ENCODE measurements at places on chromosomes 6 and 20. TPM values are rescaled to one million over a fixed set of nuclear protein-coding genes. Genes with fewer than 3 reads are reported as not detected.

- DNase-seq: peak; percentile 12
Measured at GRCh38 chr6:117483645-117484016, 1.2 kb downstream of the DCBLD1 start.

DNA sequence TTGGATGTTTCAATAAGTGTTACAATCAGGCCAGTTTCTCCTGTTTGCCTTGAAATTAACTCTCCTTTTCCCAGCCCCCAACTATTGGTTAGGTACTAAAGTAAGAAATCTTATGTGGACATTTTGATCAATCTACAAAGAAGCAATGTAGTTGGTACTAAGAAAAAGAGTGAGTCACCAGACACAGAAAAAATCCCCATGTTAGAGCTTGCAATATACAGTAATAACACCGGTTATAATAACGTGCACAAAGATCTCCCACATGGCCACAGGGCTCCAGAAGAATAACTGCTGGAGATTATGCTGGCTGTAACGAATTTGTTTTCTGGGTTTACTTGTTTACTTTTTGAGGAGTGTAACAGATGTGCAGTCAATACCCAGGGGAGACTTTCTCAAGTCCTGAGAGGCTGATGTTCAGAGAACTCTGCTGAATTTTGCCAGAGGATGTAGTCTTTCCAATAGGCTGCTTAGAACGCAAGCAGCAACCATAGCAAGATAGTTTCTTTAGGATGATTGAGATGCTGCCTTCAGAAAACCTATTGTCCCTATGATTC is 166.2 kb upstream of the SPACA1 start:
- no peak for DNase-seq

- DNase-seq: no peak
Measured at GRCh38 chr6:117346142-117346930, 79.4 kb downstream of the ROS1 start.

DNA sequence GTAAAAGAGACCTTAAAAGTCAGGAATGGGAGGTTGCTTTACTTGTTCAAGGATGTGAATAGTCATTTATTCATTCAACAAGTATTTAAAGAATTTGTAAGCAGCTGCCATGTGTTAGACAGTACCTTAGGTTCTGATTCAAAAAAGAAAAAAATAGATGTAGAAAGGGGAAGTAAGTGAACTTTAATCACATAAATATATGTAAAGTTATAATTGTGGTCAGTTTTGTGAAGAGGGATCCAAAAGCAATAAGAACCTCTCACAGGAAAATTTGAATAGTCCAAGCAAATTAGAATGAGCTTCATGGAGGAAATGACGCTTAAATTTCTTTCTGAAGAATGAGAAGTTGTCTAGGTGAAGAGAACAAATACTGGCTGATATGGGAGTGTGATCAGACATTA is 596.1 kb upstream of the CITED2 start:
- no peak for DNase-seq

DNA sequence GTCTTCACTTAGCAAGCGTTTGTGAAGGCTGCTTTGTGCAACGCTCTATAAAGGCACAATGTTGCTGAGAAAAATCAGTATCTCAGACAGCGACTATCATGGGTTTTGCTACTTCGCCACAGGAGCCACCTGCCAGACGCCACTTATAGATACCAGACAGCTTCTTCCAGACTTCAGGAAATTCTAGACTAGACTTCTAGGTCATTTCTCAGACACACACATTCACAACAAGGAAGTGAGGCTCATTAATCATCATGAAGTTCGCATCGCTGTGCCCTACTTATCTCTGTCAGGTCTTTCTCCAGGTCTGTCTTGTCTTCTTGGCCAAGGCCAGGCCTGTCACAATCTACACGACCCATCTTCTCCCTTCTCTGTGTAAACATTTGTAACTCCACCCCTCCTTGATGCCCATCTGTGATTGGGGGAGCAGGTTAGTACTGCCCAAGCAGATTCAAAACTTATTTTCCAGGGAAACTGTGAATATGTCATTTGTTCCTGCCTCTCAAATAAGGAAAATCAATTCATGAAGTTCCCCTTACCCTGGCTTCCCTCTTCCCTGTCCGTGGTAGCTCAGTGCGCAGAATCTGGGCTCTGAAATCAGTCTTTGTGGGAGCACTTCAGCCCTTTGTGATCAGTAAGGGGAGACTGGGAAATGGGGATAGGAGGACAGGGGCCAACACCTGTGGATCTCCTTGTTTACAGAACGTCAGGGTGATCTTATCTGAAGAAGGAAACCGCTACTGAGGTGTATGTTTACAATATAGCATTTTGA is 115.5 kb downstream of the TNFAIP3 start:
- DNase-seq: no peak

GRCh38 chr6:39377539-39377950 is 55.0 kb upstream of the KCNK16 start:
- peak; percentile 89 for DNase-seq

DNA sequence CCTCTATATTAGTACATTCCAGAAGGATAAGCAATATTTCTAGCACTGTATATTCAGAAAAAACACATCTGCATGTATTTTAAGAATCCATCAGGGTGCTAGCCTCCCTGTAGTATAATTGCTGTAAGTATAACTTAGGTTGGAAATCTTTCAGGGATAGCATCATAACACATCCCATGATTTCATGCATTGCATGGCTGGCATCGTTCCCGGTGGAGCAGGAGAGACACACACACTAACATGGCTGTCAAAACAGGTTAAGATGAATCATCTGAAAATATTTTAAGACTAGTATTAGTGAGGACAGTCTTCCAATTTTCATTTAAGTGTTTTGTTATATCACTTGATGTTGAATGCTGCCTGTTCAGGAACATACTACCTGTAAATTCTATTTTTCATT is 32.1 kb upstream of the CENPW start:
- DNase-seq: peak; percentile 64

DNA sequence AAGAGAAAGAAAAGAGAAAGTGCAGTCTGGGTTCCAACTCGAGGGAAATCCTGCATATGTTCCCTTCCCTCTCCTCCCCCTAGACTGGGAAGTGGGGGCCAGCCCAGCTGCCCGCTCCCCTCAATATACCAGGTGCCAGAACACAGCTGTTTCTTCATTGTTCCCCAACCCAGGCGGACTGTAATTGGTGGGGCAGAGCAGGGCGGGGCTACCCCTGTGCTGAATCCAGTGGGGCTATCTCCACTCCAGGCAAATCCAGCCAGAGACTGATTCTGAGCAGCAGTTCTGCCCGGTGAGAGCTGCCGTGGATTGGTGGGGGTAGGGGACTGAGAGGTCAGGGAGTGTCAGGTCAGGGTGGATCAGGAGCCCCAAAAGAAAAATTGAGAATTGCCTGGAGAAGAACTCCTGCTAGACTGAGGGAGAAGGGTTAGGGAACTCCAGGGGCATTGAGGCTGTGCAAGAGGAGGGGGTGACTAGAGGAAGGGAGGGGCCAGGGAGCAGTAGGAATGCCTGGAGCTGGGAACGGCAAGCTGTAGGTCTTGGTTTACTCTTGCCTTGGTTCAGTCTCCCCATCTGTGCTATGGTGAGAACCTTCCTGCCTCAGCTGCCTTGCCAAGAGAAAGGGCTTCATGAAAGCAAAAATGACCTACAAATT is at the start of gene MYMX:
Gene MYMX, plus strand, starts transcription at position 250 of the 655 bp plus-strand sequence. CDS start 546 bp downstream, outside the sequence.
- peak; percentile 18 for DNase-seq

- DNase-seq: no peak
Measured at GRCh38 chr20:35030136-35030535, 62.5 kb downstream of the TRPC4AP start.

GRCh38 chr20:8215361-8215781 is 83.3 kb downstream of the PLCB1 start:
- DNase-seq: no peak

- no peak for DNase-seq
Measured at GRCh38 chr20:433300-433975, 25.3 kb downstream of the RBCK1 start.

DNA sequence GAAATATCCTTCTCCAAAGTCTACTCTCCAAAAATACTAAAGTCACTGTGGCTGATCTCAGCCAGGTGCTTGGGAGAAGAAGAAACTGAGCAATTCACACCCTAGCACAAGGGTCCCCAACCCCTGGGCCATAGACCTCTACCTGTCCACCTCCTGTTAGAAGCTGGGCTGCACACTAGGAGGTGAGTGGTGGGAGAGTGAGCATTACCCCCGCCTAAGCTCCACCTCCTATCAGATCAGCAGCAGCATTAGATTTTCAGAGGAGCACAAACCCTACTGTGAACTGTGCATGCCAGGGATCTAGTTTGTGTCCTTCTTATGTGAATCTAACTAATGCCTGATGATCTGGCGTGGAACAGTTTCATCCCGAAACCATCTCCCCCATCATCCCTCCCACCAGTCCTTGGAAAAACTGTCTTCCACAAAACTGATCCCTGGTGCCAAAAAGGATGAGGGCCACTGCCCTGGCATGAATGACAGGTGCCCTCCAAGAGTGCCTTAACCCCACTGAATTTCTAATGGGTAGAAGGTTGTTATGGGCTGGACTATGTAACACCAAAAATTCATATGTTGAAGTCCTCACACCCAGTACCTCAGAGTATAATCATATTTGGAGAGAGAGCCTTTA is 109.2 kb upstream of the CDYL start:
- no peak for DNase-seq

DNA sequence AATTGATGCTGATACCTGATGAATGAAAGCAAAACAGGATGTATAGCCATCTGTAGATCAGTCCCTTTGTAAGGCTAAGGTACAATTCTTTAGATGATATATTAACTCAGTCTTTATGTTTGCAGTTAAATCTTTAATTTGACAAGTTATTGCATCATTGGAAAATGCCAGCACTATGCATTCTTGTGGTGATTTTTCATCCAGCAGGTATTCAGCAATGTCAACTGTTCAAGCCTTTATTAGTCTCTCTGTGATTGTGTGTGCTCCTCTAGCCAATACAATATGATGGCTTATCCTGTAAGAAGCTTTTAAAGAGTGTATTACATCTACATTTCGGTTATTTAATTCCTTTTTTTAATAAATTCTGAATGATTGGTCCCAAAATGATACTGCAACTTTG is 34.3 kb downstream of the HLA-DMB start:
- no peak for DNase-seq

- DNase-seq: peak; percentile 12
Measured at GRCh38 chr6:168990019-168990751, 263.5 kb downstream of the THBS2 start.

GRCh38 chr6:108748959-108749358 is 99.3 kb upstream of the ARMC2 start:
- DNase-seq: no peak

- DNase-seq: no peak
Measured at GRCh38 chr6:26202811-26203583, 115.8 kb downstream of the HFE start.

GRCh38 chr6:79735183-79735582 is 104.1 kb downstream of the SH3BGRL2 start:
- DNase-seq: no peak

GRCh38 chr20:45626540-45626939 is 3.0 kb upstream of the WFDC10A start:
- DNase-seq: no peak

- no peak for DNase-seq
Measured at GRCh38 chr20:20731945-20732296, 19.5 kb upstream of the RALGAPA2 start.

GRCh38 chr6:31736768-31737314 is 511 bp upstream of the CLIC1 start:
- no peak for DNase-seq

DNA sequence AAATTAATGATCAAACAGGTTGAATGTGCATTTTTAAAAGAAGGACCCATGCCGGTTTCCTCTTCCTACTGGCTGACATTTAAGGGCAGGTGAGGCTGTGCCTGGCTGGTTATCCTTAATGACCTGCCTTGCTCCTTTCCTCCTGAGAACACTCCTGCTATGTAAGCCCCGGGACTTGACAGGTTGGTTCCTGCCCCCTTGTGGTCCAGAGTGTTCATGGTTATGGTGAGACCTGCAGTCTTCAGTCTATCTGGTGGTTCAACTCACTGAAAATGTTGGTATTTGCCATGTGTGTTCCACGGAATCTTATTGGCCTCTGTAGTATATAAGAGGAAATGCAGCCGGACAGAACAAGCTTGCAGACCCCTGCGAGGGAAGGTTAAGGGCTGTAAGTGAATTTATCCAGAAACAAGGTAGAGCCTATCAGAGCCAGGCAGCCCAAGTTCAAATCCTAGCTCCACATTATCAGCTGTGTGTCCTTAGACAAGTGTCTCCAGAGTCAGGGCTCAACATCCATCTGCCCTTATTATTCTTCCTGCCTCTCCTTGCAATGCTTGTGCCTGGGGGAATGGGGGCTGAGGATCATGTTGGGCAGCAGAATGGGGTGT is 5.2 kb upstream of the BPIFA3 start:
- DNase-seq: no peak

DNA sequence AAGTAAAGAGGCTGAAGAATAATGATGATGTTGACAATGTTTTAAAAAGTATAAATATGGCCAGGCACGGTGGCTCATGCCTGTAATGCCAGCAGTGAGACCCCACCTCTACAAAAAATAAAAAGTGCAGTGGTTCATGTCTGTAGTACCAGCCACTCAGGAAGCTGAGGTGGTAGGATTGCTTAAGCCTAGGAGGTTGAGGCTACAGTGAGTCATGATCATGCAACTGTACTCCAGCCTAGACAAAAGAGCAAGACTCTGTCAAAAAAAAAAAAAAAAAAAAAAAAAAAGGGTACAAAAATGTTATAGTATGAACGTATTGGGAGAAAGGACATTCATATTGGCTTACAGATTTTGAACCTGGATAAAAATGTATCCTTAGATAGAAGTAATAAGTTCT is 543.1 kb upstream of the IRAK1BP1 start:
- DNase-seq: no peak

DNA sequence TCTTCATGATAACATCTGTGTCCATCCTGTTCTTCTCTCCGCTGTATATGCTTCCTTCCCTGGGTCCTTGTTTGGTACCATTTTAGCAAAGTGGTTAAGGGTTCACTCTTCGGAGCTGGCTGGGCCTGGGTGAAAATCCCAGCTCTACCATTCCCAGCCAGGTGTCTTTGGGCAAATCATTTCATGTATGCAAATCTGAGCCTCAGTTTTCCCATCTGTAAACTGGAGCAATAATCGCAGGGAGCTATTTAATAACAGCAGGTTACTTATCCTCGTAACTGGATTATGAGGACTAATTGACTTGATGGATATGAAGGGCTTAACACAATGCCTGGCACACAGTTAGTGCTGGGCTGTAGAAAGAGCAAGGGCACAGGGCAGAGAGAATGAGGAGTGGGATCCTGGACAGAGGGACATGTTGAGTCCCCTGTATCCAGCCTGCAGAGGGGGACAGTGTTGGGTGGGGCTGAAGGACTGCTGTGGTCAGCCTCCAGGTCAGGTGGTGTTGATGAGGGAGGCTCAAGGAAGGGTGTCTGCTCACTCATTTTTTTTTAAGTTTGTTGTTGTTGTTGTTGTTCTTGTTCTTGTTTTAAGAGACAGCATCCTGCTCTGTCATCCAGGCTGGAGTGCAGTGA is 44.3 kb upstream of the FAM83D start:
- DNase-seq: no peak

The FAM209B gene
- total RNA-seq: not detected

The IMPG1 gene
- total RNA-seq: not detected

The TBC1D7 gene
- total RNA-seq: 14.8 TPM

The PABPC1L gene
- total RNA-seq: 18.3 TPM

The COL19A1 gene
- total RNA-seq: 2.3 TPM

The NOX3 gene
- not detected for total RNA-seq

The SDCBP2 gene
- 9.4 TPM for total RNA-seq

The UBE3D gene
- total RNA-seq: 9.9 TPM

The CDSN gene
- total RNA-seq: 37.1 TPM

The DDX43 gene
- 0.30 TPM for total RNA-seq

The MOXD1 gene
- total RNA-seq: 15.6 TPM

The BANF2 gene
- not detected for total RNA-seq

The NRN1 gene
- total RNA-seq: 19.7 TPM

The SCAND1 gene
- 19.4 TPM for total RNA-seq

The KHDC1 gene
- total RNA-seq: 1.2 TPM

The OPN5 gene
- total RNA-seq: not detected

The PLA2G7 gene
- 2.0 TPM for total RNA-seq

The ZKSCAN3 gene
- total RNA-seq: 4.7 TPM

The WFDC10B gene
- total RNA-seq: not detected

The PHF3 gene
- total RNA-seq: 69.0 TPM

Measured in skin of body (tissue), 3 donors.